ENCODE measurements at places on chromosomes 7 and 10.

GRCh38 chr7:106561151-106561550, 99.8 kb downstream of the CCDC71L start:
- DNase-seq, result no peak

DNA sequence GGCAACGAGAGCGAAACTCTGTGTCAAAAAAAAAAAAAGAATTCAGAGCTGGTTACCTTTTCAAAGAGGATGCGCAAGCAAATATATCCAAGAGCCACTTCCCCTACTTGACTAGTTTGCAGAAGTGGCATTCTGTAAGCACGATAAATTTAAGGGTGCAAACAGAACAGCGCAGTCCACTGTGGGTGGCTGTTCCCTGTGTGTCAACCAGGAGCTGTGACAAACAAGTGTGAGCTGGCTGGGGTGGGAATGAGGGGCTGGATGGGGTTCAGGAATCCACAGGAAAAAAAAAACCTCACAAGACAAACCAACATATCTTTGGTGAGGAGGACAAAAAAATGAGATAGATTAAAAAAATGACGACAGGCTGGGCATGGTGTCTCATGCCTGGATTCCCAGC, 15.9 kb downstream of the GUSB start:
- DNase-seq, result no peak

- no peak for DNase-seq
Measured at GRCh38 chr10:95440756-95441546, 120.2 kb downstream of the SORBS1 start.

GRCh38 chr10:113111260-113111659, 161.2 kb downstream of the TCF7L2 start:
- no peak for DNase-seq

- no peak for DNase-seq
Measured at GRCh38 chr10:76523246-76523645, 1091.8 kb downstream of the LRMDA start.

GRCh38 chr7:4830176-4830575, 31.7 kb downstream of the PAPOLB start:
- no peak for DNase-seq

DNA sequence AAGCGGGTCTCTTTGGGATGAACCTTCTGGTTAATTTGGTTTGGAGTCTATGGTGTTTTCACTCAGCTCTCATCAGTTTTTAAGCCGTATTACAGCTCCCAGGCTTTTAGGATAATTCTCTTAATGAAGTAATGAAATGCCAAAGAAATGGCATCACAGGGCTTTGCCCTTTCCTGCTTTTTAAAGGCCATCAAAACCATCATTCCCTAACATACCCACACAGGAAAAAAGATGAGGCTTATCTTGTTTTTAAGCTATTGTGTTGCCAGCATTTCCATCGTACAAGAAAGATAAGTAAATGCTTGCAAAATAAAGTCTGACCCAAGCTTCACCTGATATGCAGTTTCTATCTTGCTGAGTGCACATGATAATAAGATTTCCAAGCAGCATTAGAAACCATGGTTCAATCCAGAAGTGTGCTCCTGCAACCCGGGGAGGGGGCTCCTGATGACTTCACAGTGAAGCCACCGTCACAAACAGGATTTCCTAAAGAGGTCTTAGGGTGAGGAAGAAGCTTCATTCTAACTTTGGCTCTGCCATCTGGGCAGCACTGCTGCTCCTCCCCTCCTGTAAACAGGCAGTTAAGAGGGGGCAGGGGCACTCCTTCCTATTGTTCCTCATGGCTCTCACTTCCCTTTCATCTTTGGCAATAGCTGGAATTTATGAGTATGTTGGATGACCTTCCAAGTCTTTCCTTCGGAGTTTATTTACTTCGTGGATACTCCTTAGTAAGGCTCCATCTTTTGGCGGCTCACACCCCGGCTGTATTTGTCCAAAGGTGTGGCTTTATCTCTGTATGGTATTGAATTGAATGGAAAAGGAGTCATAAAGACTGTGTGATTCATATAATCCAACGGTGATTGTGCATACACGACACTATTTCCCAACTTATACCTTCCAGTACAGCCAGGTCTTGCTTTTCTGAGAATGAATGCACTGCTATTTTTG, 55.2 kb upstream of the FAM133B start:
- DNase-seq, result no peak

GRCh38 chr10:75238182-75239095, 2.7 kb upstream of the COMTD1 start:
- DNase-seq, result no peak

- DNase-seq, result no peak
Measured at GRCh38 chr7:34523226-34523918, 134.6 kb upstream of the NPSR1 start.

- no peak for DNase-seq
Measured at GRCh38 chr7:107530751-107531150, 33.0 kb downstream of the COG5 start.

DNA sequence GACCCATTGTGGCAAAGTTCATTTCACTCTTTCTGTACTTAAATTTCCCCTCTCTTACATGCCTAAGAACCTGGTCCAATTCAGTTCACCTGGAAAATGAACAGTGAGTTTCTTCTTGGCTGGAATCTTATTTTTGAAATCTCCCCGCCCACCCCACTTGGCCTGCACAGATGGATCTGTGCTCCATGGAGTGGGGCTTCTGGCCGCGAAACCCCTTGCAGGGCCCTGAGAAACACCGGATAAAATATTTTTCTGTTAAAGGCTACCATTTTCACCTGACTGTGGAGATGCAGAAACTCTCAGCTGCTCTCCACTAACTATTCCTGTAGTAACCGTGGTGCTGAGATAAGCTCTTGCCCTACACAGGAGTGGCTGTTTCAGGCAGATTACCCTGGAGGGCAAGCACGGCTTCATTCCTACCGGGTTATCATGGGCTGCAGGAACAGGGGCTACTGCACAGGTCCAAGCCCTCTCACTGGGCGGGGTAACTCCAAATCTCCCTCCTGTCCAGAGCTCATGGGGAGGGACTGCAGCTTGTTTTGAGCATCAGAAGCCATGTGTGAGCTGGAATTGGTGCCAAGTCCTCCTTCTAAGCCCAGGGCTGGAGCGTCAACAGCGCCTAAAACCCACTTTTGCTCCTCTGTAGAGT, 118.9 kb downstream of the PRPF18 start:
- DNase-seq, result no peak

GRCh38 chr10:128097783-128098182, 28.4 kb downstream of the MKI67 start:
- DNase-seq, result no peak

DNA sequence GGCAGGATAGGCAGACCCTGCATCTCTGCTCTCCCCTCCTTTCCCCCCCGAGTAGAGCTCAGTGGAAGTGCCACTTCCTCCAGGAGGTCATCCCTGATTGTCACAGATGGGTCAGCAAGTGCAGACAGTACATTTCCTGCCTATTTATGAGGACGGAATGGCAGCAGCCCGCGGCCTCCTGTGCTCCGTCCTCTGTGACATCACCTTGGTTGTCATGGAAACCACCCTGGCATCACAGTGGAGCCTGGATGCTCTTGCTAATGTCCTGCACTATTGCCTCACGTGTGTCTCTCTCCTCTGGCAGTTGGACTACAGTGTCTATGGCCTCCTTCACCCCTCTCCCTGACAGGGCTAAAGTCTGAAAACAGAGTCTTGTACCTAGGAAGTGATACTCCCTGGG, 148.6 kb downstream of the SH3PXD2A start:
- DNase-seq, result no peak

- no peak for DNase-seq
Measured at GRCh38 chr10:51649064-51649463, 50.3 kb downstream of the CSTF2T start.

DNA sequence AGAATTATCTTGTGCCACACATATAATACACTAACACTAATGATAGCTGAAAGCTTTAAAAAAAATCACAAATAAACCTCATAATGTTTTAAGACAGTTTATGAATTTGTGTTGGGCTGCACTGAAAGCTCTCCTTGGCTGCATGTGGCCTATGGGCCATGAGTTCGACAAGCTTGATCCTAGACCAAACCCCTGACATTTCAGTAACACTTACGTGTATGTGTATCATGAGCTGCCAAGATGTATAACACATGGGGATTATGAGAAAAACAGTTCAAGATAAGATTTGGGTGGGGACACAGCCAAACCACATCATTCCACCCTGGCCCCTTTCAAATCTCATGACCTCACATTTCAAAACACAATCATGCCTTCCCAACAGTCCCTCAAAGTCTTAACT, 823.8 kb downstream of the PCDH15 start:
- DNase-seq, result no peak

DNA sequence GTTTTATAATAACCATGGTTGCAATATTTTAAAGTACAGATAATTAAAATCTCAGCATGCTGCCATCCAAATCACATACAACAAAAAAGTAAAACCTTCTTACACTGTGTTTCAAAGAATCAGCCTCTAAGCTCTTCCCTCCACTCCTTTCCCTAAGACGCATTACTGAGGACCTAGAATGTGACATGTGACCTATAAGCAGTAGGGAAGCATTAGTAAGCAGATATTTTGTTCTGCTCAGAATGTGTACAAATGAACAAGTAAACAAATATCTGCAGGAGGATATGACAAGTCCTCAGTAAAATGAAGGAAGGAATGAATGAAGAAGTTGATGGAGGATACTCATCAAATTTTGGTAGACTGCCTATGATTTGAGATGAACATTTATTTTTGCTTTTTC, 49.1 kb downstream of the RAB11FIP2 start:
- DNase-seq, result no peak

GRCh38 chr7:2321020-2321419, 6.8 kb upstream of the SNX8 start:
- peak; percentile 6 for DNase-seq

- no peak for DNase-seq
Measured at GRCh38 chr10:60731134-60731885, 47.0 kb upstream of the CDK1 start.

GRCh38 chr7:102721-103120, 89.7 kb upstream of the FAM20C start:
- DNase-seq, result no peak

- DNase-seq, result no peak
Measured at GRCh38 chr10:60353519-60354258, 36.0 kb downstream of the ANK3 start.

GRCh38 chr10:104253106-104253505, 1.6 kb upstream of the GSTO1 start:
- no peak for DNase-seq

GRCh38 chr10:128898133-128898915, 568.7 kb upstream of the MGMT start:
- no peak for DNase-seq

GRCh38 chr7:157444843-157445135, 108.0 kb downstream of the DNAJB6 start:
- no peak for DNase-seq

DNA sequence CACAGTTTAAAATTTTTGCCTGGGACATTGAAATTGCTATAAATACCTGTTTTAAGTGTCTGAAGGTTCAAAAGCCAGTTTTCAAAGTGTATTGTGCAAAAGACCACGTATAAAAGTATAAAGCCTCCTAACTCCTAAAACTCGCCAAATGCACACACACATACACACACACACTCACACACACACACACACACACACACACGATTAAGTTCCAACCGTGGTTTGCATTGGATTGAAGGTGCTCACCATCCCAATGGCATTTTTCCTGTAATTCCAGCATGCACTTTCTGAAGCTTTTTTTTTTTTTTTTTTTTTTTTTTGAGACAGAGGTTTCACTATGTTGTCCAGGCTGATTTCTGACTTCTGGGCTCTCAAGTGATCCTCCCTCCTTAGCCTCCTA, 2.8 kb upstream of the RGS10 start:
- DNase-seq, result no peak

DNA sequence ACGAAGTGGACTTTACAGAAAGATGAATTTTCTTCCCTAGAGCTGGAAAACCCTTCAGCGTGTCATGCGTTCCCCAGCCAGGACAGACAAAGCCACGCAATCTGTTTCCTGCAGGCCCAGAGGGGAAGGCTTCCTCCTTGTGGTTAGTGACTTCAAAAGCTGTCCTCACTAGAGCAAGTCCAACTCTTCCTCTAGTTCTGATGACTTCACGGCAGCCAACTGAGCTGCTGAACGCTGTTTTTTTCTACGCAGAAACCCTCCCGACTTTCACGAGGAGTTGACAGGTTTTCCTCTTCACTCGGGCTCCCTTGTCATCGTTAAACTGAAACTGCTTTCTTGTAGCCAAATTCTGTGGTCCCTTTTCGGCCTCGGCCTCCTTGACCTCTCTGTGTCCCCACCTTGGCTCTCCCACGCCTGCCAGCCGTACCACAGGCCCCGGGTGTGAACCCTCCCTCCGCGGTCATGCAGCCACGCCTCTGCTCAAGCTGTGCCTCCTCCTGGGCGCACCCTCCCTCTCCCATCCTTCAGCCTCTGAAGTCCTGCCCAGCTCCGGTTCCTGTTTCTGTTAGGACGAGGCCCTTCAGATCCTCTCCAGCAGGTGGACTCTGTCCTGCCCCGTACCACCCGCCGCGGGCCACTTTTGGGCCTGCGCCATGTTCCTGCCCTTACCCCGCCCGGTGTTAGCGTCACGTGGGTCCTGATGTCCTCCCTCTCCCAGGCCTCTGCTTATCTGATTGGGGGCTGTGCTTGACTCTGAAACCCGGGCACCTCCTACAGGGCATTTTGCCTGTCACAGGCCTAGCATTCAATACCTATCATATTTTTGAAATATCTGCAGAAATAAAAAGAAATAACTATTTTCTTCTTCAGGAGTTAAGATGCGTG, 39.3 kb downstream of the CUX1 start:
- DNase-seq, result peak; percentile 81

GRCh38 chr10:112562809-112563663, 116.0 kb downstream of the VTI1A start:
- DNase-seq, result no peak

DNA sequence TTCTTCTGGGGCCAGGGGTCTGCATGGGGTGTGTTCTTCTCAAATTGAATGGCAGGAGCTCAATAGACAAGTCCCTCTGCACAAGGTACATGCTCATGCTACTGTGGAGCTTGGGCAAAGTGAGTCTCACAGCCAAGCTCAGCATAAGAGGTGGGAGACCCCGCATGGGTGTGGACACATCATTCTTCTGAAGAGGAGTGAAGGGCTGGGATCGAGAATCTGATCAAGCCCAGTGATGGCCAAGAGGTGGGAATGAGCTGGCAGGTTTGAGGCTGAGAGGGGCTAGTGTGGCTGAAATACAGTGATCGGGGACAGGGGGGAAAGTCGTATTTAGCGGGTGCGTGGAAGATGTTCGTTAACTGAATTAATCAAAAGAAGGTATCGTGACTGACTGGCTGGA, 32.6 kb downstream of the CDH23 start:
- no peak for DNase-seq

DNA sequence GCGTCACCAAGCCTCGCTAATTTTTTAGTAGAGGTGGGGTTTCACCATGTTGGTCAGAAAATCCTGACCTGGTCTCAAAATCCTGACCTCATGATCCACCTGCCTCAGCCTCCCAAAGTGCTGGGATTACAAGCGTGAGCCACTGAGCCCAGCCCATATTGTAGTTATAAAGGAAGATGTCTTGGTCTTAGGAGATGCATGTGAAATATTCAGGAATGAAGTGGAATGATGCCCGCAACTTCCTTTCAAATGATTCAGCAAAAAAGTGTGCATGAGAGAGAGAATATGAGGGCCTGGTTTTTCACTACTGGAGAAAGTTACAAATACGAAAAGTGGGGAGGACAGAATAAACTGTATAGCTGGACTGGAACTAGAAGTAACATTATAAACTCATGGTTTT, 15.9 kb downstream of the TMEM209 start:
- DNase-seq, result no peak

Measured in epithelial cell of prostate (primary cell).